ENCODE measurements at places on chromosomes 2 and 18. TPM values are rescaled to one million over a fixed set of nuclear protein-coding genes. Genes with fewer than 3 reads are reported as not detected.

The EVX2 gene
- not detected for total RNA-seq

- no peak overlapping the region for H3K27ac ChIP-seq
- H3K27me3 ChIP-seq: peaks cover 4% of the 10 kb centered on the region
- H3K4me3 ChIP-seq: no peak overlapping the region
- H3K4me1 ChIP-seq: peaks cover 21% of the 10 kb centered on the region
- DNase-seq: peak; percentile 83
- no peaks in the 10 kb centered on the region for H3K36me3 ChIP-seq
These were observed 128.7 kb downstream of the NFATC1 start for GRCh38 chr18:79524181-79525078.

GRCh38 chr18:34694591-34695165 is 15.4 kb upstream of the DTNA start:
- no peaks in the 10 kb centered on the region for H3K27me3 ChIP-seq
- H3K4me1 ChIP-seq: peaks cover 2% of the 10 kb centered on the region
- H3K36me3 ChIP-seq: no peaks in the 10 kb centered on the region
- H3K4me3 ChIP-seq: no peak overlapping the region
- DNase-seq: no peak

DNA sequence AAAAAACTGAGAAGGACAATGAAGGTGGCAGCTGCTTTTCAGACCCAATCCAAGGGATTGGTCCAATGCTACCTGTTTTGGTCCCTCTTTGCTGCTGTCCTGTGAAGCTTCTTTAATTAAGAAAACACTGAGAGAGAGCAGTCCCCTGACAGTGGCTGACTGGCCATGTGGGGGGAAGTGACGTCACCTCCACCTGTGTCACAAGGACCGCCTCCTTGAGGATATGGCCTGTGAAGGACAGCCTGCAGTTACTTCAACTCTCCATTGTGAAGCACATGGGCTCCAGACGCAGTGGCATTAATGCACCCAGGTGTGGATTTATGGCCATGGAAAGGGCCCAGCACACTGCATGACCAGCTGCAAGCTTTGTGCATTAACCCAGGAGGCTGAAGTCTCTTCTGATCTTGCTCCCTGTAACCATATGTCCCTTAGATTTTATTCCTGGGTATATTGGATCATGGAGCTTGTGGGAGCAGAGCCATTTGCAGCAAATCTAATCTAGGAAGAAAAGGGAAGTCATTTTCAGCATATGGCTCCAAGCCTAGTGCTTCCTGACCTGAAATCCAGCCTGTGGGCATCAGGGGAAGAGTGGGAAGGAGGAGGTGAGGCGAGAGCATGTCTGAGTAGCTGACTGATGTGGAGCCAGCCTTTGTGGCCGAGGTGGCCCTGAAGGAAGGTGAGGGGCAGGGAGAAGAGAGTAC is 32.2 kb downstream of the KIF5C start:
- DNase-seq: no peak
- H3K27ac ChIP-seq: no peak overlapping the region
- H3K36me3 ChIP-seq: no peaks in the 10 kb centered on the region
- H3K4me3 ChIP-seq: no peak overlapping the region

DNA sequence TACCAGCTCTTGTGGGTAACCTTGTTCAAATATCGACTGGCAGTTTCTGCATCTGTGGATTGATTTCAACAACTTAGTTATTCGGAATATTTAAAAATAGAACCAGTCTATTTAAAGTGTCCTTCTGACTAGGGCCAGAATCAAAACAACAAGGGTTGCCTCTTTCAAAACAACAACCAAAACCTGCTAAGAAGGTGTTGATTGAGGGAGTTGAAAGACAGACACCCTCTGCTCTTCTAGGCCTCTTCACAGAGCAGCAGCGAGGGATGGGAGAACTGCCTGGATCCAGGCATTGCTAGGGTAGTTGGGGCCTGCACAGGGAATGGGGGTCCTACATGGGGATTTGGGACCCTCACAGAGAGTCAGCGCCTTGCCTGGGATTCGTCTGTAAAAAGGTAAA is 19.8 kb downstream of the TTR start:
- no peak for DNase-seq
- no peak overlapping the region for H3K27ac ChIP-seq
- H3K4me3 ChIP-seq: no peak overlapping the region
- H3K36me3 ChIP-seq: no peaks in the 10 kb centered on the region

The RAX gene
- not detected for total RNA-seq

DNA sequence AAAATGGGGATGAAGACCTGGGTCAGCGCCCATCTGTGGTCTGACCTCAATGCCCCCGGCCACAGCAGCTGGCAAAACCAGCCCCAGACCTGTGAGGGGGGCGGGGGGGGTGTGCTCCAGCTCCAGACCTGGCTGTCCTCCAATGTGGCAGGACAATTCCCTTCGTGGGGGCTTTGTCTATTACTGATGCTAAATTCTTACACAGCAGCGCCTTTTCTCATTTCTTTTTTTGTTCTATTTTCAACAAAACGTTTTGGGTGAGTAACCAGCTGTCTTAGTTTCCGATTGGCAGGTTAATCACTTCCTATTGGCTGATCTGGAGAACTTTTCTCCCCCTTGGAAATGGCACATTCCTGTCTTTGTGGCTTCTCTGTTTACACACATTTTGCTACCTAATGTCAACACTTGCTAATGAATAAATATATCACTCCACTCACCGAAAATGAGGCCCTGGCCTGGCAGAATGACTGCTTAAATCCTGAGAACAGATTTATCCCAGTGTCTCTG is 4.4 kb downstream of the SMAD7 start:
- peak overlapping the region; percentile 98 for H3K4me3 ChIP-seq
- DNase-seq: no peak
- H3K27me3 ChIP-seq: no peaks in the 10 kb centered on the region
- H3K4me1 ChIP-seq: peaks cover 65% of the 10 kb centered on the region
- H3K36me3 ChIP-seq: peaks cover 61% of the 10 kb centered on the region
- peak overlapping the region; percentile 89 for H3K27ac ChIP-seq

The SCTR gene
- not detected for total RNA-seq

The MPP4 gene
- total RNA-seq: 0.83 TPM

The ADGRF3 gene
- 0.24 TPM for total RNA-seq

GRCh38 chr18:26506012-26506411 is 42.3 kb downstream of the KCTD1 start:
- H3K27me3 ChIP-seq: no peaks in the 10 kb centered on the region
- H3K4me3 ChIP-seq: no peak overlapping the region
- H3K27ac ChIP-seq: no peak overlapping the region
- H3K36me3 ChIP-seq: no peaks in the 10 kb centered on the region
- DNase-seq: no peak

The POTEC gene
- not detected for total RNA-seq

The CRYGC gene
- total RNA-seq: not detected

The ANKRD30B gene
- not detected for total RNA-seq

DNA sequence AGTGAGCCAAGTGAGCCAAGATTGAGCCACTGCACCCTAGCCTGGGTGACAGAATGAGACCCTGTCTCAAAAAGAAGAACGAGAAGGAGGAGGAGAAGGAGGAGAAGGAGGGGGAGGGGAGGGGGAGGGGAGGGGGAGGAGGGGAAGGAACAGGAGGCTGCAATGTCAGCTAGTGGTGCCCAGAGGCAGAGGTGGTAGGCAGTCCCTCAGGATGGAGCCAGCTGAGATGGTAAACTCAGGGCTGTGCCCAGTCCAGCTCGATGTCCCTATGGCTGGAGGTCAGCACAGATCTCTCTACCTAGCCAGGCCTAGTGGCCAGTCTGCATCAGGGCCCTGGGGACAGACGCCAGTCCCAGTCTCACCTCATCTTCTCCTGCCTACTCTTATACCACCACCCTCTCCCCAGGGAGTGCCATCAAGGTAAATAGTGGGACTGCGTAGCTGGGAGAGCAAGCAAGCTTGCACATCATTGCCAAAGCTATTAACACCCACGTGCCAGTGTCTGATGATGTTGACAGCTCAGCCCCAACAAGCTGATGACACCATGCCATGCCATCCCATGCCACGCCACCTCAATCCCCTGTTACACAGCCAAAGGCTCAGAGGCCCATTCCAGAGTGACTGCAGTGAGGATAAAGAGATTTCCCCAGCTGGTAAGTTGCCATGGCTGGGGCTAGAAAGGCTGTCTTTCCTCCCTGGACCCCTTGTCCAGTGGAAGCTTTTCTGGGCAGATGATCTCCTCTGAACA is 7.6 kb upstream of the PLB1 start:
- H3K27me3 ChIP-seq: peaks cover 42% of the 10 kb centered on the region
- no peak overlapping the region for H3K4me3 ChIP-seq
- no peaks in the 10 kb centered on the region for H3K36me3 ChIP-seq
- DNase-seq: no peak
- no peak overlapping the region for H3K27ac ChIP-seq

- H3K4me1 ChIP-seq: no peaks in the 10 kb centered on the region
- H3K4me3 ChIP-seq: no peak overlapping the region
- no peaks in the 10 kb centered on the region for H3K36me3 ChIP-seq
- no peak for DNase-seq
- H3K27me3 ChIP-seq: peaks cover 68% of the 10 kb centered on the region
These were observed 22.8 kb upstream of the RUFY4 start for GRCh38 chr2:218046238-218046637.

DNA sequence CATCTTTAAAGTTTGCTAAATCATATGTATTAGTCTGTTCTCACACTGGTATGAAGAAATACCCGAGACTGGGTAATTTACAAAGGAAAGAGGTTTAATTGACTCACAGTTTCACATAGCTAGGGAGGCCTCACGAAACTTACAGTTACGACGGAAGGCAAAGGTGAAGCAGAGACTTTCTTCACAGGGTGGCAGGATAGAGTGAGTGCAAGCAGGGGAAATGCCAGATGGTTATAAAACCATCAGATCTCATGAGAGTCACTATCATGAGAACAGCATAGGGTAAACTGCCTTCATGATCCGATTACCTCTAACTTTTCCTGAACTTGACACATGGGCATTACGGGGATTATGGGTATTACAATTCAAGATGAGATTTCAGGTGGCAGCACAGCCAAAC is 1075.2 kb upstream of the NRXN1 start:
- H3K27me3 ChIP-seq: peaks cover 9% of the 10 kb centered on the region
- H3K36me3 ChIP-seq: no peaks in the 10 kb centered on the region
- H3K27ac ChIP-seq: no peak overlapping the region
- H3K4me3 ChIP-seq: no peak overlapping the region
- H3K4me1 ChIP-seq: no peaks in the 10 kb centered on the region

The HSBP1L1 gene
- total RNA-seq: 2.0 TPM

DNA sequence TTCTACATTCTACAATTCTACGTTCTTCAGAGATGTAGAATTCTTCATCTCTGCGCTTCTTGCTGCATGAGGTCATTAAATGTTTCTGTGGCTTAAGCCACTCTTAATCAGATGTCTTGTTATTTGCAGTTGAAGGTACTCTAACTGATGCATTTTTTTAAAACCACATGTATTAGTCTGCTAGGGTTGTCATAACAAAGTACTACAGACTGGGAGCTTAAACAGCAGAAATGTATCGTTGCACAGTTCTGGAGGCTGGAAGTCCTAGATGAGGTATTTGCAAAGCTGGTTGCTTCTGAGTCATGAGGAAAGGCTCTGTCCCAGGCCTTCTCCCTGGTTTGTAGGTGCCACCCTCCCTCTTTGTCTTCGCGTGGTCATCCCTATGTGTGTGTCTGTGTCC is 176.3 kb upstream of the GLI2 start:
- no peak overlapping the region for H3K4me3 ChIP-seq
- H3K4me1 ChIP-seq: peaks cover 21% of the 10 kb centered on the region
- no peak for DNase-seq

GRCh38 chr2:70671092-70671675 is 96.8 kb downstream of the ADD2 start:
- DNase-seq: no peak
- H3K27ac ChIP-seq: no peak overlapping the region
- H3K4me1 ChIP-seq: no peaks in the 10 kb centered on the region
- H3K36me3 ChIP-seq: no peaks in the 10 kb centered on the region
- H3K27me3 ChIP-seq: no peaks in the 10 kb centered on the region

The OSBPL6 gene
- total RNA-seq: 3.7 TPM

The RAB1A gene
- 132 TPM for total RNA-seq

DNA sequence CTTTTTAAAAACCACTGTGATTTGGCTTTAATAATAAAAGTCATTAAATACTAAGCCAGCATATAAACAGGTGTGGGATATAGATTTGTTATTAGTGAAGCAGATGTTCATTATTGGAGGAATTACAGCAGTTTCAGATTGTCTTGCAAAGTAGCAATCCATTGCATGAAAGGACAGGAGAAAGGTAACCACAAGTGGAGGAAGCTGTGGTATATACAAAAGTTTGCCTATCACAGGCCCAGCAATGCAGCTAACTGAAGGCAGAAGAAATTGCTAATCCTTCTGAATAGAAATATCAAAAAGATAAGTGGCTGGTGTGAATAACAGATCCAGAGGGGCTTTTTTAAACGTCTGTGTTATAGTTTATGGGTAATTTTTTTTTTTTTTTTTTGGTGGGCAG is 199.4 kb downstream of the ZNF385B start:
- no peak overlapping the region for H3K4me3 ChIP-seq
- H3K4me1 ChIP-seq: no peaks in the 10 kb centered on the region
- no peaks in the 10 kb centered on the region for H3K27me3 ChIP-seq
- DNase-seq: no peak

The PXDN gene
- 488 TPM for total RNA-seq

- no peak for DNase-seq
- H3K36me3 ChIP-seq: peaks cover 2% of the 10 kb centered on the region
- H3K4me3 ChIP-seq: no peak overlapping the region
- peaks cover 40% of the 10 kb centered on the region for H3K4me1 ChIP-seq
- peaks cover 21% of the 10 kb centered on the region for H3K27me3 ChIP-seq
These were observed 157.3 kb downstream of the KLHL29 start for GRCh38 chr2:23542230-23542789.

The WDR54 gene
- 15.8 TPM for total RNA-seq

- no peak for DNase-seq
- H3K27me3 ChIP-seq: no peaks in the 10 kb centered on the region
- no peak overlapping the region for H3K4me3 ChIP-seq
These were observed 96.1 kb downstream of the CTIF start for GRCh38 chr18:48634975-48635374.

DNA sequence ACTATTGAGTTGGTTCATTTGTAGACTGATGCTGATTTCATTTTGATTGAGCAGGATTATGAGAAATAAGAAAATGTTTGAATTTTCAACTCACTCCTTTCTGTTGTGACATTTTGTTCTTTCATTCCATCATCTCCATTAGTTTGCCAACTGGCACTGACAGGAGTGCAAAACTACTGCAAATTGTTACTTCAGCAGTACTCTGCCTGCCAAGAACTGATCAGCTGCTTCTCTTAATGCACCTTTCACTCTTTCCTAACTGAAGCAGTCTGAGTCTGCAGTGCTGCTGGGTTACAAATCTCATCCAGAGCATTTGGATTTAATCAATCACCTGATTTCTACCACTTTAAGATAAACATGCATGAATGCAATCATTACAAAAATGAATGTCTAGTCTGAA is 70.9 kb downstream of the TMEFF2 start:
- no peak overlapping the region for H3K4me3 ChIP-seq
- peaks cover 5% of the 10 kb centered on the region for H3K36me3 ChIP-seq
- no peak for DNase-seq

The EN1 gene
- not detected for total RNA-seq

Data from osteocyte (in vitro differentiated cells).